Cortex of kidney (tissue), 1 donor: ENCODE measurements at places on chromosomes 13 and 19.

DNA sequence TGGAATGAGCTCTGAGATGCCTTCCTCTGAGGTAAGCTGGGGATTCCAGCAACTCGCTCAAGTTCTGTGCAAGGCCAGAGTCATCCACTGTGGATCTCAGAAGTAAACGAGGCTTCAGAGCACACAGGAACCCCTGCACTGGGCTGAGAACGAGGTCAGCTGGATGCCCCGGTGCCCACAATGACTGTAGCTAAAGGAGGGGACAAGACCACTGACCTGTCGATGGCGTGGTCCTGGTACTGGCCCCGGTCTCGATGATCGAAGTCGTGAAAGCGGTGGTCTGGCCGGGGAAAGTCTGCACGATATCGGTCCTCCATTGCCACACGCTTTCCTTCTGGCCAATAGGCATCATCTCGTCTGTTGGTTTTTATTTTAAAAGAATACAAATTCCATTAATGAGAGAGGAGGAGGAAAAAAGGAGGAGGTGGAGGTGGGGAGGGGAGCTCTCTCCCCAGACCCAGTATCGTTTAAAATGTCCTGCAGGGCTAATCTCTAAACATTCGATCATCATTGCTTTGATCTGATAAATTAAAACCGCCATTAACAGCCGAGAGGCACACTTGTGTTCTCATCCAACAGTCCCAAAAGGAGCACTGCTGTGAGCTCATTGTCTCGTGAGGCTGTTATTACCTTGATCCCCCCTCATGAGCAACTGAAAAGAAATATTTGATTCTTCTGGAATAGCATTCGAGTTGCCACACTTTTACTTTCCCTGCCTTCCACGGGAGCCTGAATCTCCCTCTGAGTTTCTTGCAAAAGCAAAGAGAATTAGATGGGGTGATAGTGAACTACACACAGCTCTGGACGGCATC is 25.0 kb upstream of the TINCR start:
- no peak for DNase-seq

- DNase-seq, result no peak
Measured at GRCh38 chr19:2015608-2015950, at the start of gene BTBD2. Gene BTBD2 (minus strand): TSS chr19:2015714. CDS start chr19:2015703, 11 bp downstream.

DNA sequence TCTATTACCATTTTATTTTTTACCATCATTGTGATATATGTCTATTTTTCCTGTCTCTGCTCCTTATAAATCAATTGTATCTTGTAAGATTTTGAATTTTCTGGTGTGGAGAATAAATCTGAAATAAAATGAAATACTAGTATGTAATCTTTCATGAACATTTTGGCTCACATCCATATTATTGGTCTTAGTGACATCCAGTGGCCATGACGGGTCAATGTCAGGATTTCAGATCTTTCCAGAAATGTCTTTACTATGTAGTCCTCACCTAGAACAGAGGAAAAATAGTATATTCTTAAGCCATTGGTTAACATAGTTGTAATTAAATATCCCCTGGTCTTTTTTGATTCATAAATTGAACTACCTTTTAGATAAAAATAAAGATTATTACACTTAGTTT is 109.8 kb upstream of the GPC6 start:
- no peak for DNase-seq

DNA sequence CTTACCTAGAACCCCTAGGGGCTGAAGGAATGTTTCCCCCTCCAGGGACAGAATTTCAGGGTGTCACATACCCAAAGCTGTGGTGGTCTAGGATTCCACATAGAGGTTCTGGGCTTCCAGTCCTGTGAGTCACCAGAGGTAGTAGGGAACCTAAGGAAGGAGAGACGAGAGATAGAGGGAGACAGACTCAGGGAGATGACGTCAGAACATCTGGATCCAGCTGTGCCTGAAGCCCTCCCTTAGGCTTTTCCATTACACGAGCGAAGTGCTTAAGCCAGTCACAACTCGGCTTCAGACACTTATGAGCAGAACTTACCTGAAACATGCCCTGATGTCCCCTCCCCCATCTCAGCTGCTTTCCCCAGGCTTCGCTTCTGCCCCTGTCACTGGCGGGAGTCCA is 11.8 kb upstream of the SELENOW start:
- DNase-seq, result no peak

DNA sequence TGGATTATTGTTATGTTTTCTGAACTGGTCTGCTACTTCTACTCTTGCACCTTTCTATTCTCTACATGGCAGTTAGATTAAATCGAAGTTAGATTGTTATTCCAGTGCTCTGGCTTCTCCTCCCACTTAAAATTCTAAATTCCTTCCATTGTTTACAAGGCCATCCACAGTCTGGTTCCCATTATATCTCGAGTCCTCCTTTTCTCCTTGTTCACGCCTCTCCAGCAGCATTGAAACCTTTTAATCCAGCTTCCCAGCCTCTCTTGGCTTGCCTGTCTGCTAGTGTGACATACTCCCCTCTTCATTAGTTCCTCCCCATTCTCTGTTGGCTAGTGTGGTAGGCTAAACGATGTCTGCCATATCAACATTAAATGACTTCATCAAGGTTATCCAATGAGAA is 54.5 kb downstream of the DNAJC15 start:
- no peak for DNase-seq

- DNase-seq, result no peak
Measured at GRCh38 chr13:111595276-111595675, 274.8 kb downstream of the TEX29 start.

DNA sequence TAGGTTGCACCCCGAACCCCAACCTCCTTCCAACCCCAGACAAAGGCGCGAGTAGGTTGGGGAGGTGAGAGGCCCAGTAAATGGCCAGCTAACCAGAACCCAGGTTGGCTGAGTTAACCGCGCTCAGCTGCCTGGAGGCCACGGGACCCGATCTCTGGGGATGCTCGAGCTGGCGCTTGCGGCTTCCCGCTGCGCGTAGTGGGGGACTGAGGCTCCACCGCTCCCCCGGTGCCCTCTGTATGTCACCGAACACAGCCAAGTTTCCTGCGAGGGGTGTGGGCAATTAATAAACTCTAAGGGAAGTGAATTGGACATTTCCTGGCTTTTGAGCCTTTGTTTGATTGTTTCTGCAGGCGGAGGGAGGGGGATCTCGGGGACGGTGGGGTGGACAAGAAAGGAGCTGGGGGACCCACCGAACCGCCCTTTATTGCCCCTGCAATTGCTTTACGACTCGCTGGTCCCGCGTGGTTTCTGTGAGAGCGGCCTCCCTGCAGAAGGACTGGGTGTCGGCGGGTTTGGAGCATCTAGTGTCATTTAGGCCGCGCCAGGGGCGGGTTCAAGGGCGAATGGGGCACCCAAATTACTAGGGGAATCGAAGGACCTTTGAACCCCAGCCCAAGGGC is 3.5 kb upstream of the ZIC5 start:
- DNase-seq, result no peak

DNA sequence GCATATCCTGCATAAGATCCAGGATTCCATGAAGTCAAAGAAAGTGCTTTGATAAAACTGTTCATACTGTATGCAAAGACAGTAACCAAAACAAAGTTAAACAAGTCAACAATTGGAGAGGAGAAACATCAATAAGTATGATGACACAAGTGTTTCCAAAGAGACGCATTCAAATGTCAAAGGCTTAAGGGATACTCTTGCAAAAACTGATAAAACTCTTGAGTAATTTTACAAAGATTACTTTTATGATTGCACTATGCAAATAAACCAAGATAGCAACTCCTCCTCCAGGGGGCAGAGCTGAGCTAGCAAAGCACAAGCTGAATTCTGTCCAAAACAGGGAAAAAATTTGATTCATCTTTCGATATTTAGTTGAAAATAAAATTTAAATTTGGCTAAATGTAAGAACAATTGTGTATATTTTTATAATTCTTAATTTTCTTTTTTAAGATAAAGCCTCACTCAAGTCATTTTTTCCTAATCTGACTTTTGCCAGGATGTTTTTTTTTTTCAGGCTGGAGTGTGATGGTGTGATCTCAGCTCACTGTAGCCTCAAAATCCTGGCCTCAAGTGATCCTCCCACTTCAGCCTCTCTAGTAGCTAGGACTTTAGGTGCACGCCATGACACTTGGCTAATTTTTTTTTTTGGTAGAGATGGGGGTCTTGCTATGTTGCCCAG is 84.0 kb downstream of the MZT1 start:
- no peak for DNase-seq

GRCh38 chr13:29817604-29818378 is 32.6 kb downstream of the UBL3 start:
- no peak for DNase-seq

GRCh38 chr13:67227131-67227983 is 2.8 kb downstream of the PCDH9 start:
- no peak for DNase-seq

DNA sequence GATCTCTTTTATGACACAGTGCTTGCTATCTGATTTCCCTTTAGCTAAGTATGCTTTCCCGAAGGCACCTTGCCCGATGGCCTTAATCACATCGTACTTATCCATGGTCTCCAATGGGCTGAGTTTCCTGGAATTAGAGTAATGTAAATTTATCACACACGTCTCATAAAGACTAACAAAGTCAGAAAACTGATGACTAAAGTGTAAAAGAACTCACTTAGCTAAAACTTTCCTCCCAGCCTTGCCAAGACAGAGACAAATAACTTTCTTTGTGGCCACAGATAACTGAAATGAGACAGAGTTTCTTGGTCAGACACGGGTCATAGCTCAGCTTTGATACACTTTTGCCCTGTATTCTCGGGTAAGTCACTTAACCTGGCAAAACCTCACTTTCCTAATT is 1.5 kb downstream of the NEK5 start:
- DNase-seq, result no peak

- DNase-seq, result no peak
Measured at GRCh38 chr19:4199699-4200293, 17.3 kb downstream of the ANKRD24 start.

DNA sequence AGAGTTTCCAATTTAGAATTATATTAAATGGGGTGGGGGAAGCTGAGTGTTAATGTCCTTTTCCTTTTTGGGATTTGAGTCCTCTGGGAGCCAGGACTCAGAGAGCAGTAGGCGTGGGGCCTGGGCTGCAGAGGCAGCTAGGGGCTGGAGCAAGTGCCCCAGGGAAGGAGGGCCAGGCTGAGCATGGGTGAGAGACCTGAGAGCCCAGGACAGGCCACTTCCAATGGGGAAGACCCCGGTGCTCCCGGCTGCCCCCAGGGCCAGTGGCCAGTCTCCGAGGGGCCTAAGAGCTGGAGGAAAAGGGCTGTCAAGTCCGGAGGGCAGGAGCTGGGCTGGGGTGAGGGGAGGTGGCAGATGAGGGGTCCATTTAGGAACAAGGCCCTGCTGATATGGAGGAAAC is 371.5 kb downstream of the ZNF536 start:
- DNase-seq, result no peak

DNA sequence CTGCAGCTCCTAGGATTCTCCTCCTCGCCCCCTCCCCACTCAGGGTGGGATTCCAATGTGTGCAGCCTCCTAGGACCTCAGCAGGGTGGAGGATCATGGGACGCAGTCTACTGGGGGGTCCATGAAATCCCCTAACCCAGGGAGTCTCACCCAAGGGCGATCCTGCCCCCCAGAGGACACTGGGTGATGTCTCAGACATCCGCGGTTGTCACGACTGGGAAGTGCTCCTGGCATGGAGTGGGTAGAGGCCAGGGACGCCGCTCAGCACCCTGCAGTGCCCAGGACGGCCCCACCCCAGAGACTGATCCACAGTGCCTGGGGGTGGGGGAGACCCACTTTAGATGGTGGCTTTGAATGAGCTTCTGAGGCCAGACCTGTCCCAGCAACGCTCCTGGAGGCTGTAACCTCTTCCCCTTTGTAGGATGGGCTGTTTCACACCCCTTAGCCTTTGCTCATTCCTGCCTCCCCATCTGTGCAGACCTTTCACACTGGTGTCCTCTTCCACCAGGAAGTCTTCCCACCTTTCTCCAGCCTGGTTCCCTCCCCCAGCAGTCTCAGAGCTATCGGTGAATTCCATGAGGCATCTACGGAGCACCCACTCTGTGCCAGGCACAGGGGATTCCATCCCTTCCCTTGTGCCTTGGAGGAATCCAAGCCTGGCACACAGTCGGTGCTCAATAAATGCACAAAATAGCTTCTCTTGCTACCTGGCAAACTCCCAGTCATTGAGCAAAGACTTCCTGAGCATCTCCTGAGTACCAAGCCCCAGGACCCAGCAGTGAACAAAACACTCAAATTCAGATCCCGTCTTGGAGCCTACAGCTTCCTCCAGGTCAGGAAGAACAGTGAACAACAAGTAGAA is 10.5 kb downstream of the SMIM24 start:
- no peak for DNase-seq

GRCh38 chr13:38954291-38954690 is 36.3 kb downstream of the STOML3 start:
- no peak for DNase-seq
